NCI-H1092 treated with DMSO at 0.1 percent for 48 hours (cell line): ENCODE measurements at places on chromosomes 5 and 9.

DNA sequence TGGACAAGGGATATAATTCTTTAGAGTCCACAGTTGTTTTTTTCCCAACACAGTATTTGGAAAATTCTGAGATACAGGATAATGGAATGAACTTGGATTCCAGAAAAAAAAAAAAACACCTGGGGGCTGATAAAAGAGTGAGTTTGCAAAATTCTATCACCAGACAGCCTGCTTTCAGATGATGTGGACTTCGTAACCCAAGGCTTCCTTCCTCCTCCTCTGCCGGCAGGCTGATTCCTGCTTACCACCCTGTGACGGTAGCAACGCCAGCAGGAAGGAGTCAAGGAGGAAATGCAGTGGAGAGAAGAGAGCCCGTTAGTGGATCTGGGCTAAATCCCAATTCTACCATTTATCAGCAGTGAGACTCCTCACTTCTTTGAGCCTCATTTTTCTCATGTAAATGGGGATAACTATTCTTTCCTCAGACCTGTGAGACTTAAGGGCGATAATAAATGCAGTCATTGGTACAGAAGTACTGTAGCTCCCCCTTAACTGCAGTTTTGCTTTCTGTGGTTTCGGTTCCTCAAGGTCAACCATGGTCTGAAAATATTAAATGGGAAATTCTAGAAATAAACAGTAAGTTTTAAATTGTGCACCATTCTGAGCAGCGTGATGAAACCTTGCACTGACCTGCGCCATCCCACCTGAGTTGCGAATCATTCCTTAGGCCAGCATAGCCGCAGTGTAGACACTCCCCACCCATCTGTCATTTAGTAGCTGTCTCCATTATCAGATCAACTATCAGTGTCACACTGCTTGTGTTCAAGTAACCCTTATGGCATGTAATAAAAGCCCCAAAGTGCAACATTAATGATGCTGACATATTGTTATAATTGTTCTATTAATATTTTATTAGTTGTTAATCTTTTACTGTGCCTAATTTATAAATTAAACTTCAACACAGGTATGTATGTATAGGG is 71.4 kb downstream of the DCP2 start:
- DNase-seq, result no peak

- DNase-seq, result no peak
Observed at GRCh38 chr5:155451106-155451505, 437.6 kb downstream of the KIF4B start.

DNA sequence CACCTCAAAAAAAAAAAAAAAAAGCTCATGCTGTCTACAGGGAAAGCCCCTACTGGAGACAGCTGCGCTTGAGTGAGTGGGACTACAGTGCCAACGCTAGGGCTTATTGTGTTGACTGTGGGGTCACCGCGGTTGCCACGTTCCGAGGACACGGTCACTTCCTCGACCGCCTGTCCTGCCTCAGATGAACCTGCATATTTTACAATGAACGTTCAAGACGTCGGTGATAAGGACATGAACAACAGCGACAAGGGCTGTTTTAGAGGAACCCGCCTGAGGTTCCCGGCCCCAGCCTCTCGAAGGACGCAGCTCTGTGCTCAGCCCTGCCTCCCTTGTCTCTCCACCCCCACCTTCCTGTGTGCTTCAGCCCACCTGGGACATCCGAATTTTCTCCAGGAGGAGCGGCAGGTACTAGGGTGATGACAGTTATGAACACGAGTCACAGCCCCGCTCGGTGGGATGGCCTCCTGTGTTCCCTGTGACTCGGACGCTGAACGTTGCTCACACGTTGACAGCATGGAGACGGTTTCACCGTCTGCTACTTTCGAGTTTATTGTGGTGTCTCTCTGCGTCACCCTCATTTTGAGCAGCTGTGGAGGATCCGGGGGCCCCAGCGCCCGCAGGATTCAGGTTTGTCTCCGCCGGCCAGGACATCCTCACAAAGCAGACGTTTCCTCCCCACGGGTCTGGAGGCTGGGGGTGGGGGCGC is 11.3 kb upstream of the DIPK1B start:
- no peak for DNase-seq

GRCh38 chr5:4023753-4024335 is 428.2 kb downstream of the IRX1 start:
- DNase-seq, result no peak
